RPMI7951 (cell line): ENCODE measurements at places on chromosomes 3 and 15. TPM values are rescaled to one million over a fixed set of nuclear protein-coding genes. Genes with fewer than 3 reads are reported as not detected.

The BNC1 gene
- total RNA-seq: 6.6 and 8.8 TPM in 2 replicates

The C3orf70 gene
- total RNA-seq: 8.2 and 8.4 TPM in 2 replicates

The CHRNA7 gene
- total RNA-seq: not detected in 2 replicates

The RARRES1 gene
- total RNA-seq: 3.7 and 4.0 TPM in 2 replicates

The C3orf33 gene
- 0.68 and 1.3 TPM in 2 replicates for total RNA-seq

The ASB14 gene
- not detected in 2 replicates for total RNA-seq

The TGM4 gene
- under 0.01 TPM in 1 of 2 replicates, not detected in the other for total RNA-seq

The CASR gene
- not detected in 2 replicates for total RNA-seq

The GPR27 gene
- total RNA-seq: not detected in 2 replicates

The NUSAP1 gene
- 360 and 426 TPM in 2 replicates for total RNA-seq

The COL6A5 gene
- not detected in 2 replicates for total RNA-seq

The ZIC1 gene
- total RNA-seq: 12.1 and 12.2 TPM in 2 replicates

The OR4F6 gene
- not detected in 2 replicates for total RNA-seq

The TUSC2 gene
- 26.8 and 33.7 TPM in 2 replicates for total RNA-seq

- no peak for DNase-seq
Measured at GRCh38 chr3:168427835-168428475, 332.2 kb upstream of the GOLIM4 start.

GRCh38 chr3:152253514-152253913, 15.2 kb upstream of the MBNL1 start:
- no peak for DNase-seq

GRCh38 chr3:50486219-50486888, 17.1 kb downstream of the CACNA2D2 start:
- peak; percentile 14 for DNase-seq

GRCh38 chr15:25706176-25706955, 156.8 kb downstream of the ATP10A start:
- no peak for DNase-seq

DNA sequence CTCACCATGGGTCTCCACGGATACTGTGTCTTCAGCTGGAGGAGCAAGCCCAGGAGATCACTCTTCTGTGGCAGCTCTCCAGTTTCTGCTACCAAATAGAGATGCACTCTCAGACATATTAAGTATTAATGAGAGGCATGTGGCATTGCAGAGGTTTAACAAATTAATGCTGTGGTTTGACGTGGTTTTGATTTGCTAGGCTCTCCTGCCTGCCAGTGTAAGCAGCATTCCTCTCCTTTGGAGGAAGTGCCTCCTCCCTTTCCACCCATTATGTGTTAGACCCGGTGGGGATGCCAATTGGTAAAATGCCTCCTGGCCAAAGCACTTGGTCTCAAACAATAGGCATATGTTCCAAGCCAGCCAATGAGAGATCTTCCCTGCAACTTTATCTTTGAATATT, 124.8 kb downstream of the MYLK start:
- peak; percentile 42 for DNase-seq

GRCh38 chr15:29736012-29736743, 86.1 kb downstream of the TJP1 start:
- peak; percentile 22 for DNase-seq

GRCh38 chr3:145269106-145269505, 891.9 kb downstream of the PLOD2 start:
- no peak for DNase-seq

- DNase-seq: peak; percentile 74
Measured at GRCh38 chr15:91522605-91523332, 330.7 kb upstream of the SLCO3A1 start.

DNA sequence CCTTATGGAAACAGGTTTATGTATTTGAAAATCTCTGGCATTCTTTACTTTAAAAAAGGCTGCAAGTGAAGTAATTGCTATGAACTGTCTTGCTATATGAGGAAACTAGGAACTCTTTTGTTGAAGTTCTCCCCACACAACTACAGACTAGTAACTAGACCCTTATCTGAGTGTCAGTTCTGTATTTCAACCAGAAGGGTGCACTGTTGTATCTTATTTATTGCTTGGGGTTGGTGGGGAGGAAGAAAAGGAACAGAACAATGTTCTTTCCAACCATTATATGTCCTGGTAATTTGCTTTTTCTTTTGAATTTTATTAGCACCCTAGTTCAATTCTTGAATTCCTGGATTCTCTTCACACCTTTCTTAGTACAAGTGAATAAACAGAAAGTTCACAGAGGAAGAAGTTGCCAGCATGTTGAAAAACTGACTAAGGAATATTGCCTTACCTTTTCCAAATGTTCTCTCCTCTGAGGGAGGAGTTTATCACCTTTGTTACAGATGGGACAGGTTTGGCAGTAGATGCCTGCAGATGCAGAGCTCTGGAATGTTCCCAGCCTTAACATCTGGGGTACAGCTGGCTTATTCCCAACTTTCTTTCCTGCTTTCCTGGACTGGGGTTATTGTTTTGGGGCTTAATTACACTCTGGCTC, 162.4 kb upstream of the CFAP20DC start:
- DNase-seq: peak; percentile 64

DNA sequence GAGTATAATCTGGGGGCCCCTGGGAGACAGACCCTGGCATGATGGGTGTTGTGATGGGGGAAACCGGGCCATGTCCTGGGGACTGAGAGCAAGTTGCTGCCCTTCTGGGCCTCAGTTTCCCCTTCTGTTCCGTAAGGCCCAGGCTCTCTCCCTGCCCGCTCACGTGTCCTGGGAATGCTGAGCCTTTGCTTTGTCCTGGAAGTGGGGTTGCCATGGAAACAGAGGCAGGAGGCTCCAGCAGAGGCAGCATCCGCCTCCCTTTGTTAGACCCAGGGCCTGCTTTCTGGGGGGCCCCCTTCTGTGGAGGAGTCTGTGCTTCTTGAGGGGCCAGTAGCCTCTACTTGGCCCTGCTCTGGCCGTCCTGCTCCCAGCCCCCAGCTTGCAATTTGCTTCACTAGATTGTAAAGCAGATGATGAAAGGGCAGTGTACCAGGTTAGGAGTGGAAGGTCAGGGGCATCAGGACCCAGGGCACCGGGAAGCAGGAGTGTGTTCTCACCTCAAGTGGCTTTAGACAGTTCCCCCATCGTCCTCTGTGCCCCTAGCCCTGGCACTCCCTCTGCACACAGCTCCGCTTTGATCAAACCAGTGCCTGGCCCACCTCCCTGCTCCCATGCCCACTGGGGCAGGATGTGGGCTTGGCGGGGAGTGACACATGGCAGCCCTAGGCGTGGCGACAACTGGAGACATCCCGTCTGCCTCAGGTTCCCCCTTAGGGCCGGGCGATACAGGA, 105.6 kb downstream of the FBLN2 start:
- no peak for DNase-seq

DNA sequence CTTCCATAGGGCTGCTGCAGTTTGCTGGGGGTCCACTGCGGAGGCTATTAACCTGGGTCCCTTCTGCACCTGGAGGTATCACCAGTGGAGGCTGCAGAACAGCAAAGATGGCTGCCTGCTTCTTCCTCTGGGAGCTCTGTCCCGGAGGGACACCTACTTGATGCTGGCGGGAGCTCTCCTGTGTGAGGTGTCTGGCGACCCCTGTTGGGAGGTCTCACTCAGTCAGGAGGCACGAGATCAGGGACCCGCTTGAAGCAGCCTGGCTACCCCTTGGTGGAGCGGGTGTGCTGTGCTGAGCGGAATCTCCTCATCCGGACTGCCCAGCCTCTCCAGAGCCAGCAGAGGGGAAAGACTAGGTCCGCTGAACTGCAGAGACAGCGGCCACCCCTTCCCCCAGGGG, 56.0 kb upstream of the CTXND1 start:
- DNase-seq: no peak

DNA sequence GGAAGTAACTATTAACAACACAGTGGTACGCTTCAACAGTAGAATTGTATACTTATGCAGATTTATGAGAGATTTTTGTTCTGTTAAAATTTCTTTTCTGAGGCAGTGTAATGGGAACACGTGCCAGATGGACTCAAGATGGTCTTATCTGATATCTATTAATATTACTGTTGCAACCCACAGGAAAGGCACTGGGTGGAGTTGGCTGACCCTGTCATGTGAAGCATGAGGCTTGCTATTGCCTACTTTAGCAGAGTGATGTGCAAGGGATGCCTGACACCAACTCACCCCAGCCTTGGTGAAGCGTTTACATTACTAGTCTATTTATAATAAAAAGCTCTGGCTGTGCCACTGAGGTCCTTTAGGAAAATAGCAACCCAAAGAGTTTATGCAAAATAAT, 19.8 kb upstream of the ARNT2 start:
- DNase-seq: no peak

DNA sequence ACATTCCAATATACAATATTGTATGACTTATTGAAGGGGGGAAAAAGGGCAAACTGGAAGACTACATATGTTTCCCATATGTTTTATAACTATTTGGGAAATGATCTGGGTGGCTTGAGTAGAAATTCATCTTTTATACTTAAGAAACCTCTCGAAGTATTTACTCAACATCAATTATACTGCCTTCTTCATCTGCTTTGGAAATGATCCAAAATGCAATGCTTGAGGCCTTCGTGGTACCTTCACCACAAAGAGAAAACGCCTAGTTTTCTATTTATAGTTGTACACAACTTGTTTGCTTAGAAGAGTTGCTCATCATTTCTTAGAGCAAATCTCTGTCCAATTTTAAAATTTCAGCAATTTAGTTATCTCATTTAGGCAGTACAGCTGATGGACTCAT, 18.8 kb downstream of the ACKR4 start:
- DNase-seq: peak; percentile 48

GRCh38 chr15:81777546-81777945, 268.3 kb downstream of the MEX3B start:
- DNase-seq: no peak

DNA sequence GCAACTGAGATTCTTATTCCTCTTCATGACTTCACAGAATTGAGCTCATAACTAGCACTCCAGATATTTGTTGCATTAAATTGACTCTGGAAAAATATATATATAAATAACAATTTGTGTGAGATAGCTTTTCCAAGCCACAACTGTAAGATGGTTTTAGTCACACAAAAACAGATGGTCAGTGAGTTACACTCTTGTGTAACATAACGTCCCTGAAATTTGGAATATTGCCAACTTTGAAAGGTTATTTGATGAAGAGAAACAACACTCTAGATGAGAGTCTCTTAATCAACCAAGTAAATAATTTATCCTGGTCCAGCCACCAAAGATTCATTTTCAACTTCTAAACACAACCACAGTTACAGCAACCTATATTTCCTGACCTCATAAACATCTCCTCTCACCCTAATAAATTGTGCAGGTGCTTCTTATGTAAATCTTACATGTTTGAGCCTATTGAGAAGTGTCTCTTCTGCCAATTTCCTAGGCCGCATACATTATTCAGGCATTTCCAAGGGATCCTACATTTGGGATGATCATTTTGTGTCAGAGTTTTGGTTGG, 84.9 kb upstream of the ACP3 start:
- peak; percentile 24 for DNase-seq

- no peak for DNase-seq
Measured at GRCh38 chr3:37456781-37457180, 282.4 kb upstream of the LRRFIP2 start.

DNA sequence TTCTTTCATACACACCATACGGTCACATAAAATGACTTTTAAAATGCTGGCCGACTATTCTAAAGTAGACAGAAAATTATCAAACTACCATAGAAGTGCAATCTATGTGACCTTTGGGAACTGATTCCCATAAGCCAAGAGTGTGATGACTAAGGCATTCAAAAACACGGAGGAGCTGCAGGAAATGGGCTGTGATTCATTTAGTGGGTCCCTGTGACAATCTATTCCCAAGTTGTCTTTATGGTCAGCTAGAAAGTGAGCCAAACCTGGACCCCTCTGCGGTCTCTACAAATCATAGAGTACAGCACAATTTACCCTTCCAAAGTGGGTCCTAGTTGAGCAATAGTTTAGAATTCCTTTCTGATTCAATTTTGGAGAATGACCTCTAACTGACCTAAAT, 251.5 kb upstream of the CBLB start:
- peak; percentile 74 for DNase-seq

DNA sequence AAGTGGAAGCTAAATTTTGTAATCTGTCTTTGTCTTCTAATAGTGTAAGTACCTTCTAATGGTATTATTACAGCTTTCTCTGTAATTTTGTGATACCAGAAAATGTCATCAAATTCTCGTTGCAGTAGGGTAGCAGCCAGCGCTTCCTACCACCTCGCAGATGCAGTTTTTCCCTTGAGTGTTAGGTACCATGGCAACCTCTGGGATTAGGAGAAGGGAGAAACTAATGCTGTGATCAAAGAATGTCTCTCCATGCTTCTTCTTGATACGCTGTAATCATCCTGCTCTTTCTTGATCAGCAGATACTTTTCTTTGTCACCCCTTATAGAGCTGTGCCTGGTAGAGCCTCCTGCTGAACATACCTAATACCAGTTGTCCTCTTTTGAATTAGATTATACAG, 27.7 kb downstream of the SRP14 start:
- DNase-seq: no peak

- DNase-seq: no peak
Measured at GRCh38 chr3:195188426-195188927, 82.5 kb downstream of the XXYLT1 start.

GRCh38 chr15:76235186-76235826, 76.0 kb downstream of the ETFA start:
- DNase-seq: peak; percentile 53

- peak; percentile 89 for DNase-seq
Measured at GRCh38 chr3:129195731-129196256, 12.1 kb upstream of the CNBP start.

- DNase-seq: no peak
Measured at GRCh38 chr3:186143250-186143649, 34.4 kb upstream of the ETV5 start.

DNA sequence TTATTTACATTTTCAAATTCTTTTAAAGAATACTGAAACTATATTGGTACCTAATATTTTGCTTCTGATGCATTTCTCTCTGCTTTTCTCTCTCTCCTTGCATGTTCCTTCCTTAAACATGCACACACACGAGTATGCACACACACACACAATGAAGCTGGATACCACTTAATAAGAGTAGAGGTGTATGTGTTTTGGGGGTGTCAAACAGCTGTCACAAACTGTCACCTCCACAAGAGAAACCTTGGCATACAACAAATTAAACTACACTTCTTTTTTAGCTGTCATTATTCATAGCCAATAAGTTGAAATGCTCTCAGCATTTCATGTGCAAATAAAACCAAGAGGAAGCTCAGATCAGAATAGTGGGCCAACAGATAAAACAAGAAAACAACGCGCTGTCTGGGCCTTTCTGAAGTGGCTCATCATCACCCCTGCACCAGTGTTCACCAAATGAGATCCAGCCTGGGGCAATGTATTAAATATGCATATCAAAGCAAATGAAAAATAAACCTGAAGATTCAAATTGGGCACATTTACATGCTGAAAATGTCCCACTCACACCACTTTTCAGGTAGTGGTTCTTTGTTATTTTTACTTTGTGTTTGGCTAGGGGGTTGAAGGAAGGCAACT, 9.7 kb downstream of the MEIS2 start:
- DNase-seq: no peak

- no peak for DNase-seq
Measured at GRCh38 chr15:49239105-49239504, 69.1 kb downstream of the GALK2 start.

- DNase-seq: peak; percentile 27
Measured at GRCh38 chr3:42906070-42906847, at the start of gene ZNF662. Gene ZNF662, plus strand, starts transcription at chr3:42906142. Its CDS starts 1,973 bp downstream, at chr3:42908115.

- DNase-seq: no peak
Measured at GRCh38 chr3:12910356-12911099, 69.2 kb upstream of the RPL32 start.
